SJCRH30 (cell line): ENCODE measurements at places on chromosomes 1 and 21. TPM values are rescaled to one million over a fixed set of nuclear protein-coding genes. Genes with fewer than 3 reads are reported as not detected.
A peak's percentile ranks its signal among the peaks of the same experiment; 100 is the strongest.

GRCh38 chr1:201491896-201492511, 14.9 kb downstream of the CSRP1 start:
- no peaks in the 10 kb centered on the region for H3K27me3 ChIP-seq
- DNase-seq = no peak
- H3K4me3 ChIP-seq = no peak overlapping the region
- peaks cover 17% of the 10 kb centered on the region; the same call in 1 of the 2 replicates for H3K36me3 ChIP-seq
- peaks cover 29% of the 10 kb centered on the region for H3K4me1 ChIP-seq

The USH2A gene
- 0.02 TPM in 1 of 2 replicates, not detected in the other for total RNA-seq

- 0 out of 2 replicates have a peak, but pooled peaks cover 5% of the 10 kb centered on the region for H3K27me3 ChIP-seq
- H3K4me1 ChIP-seq = no peaks in the 10 kb centered on the region; the same call in 1 of the 2 replicates
- H3K4me3 ChIP-seq = no peak overlapping the region
- H3K27ac ChIP-seq = no peak overlapping the region
- no peaks in the 10 kb centered on the region for H3K36me3 ChIP-seq
Observed at GRCh38 chr1:42085596-42085995, 67.6 kb upstream of the GUCA2B start.

GRCh38 chr1:174797398-174797797, 202.3 kb upstream of the CACYBP start:
- no peak overlapping the region for H3K4me3 ChIP-seq
- no peaks in the 10 kb centered on the region for H3K27me3 ChIP-seq
- peaks cover 32% of the 10 kb centered on the region for H3K4me1 ChIP-seq
- DNase-seq = no peak
- no peaks in the 10 kb centered on the region for H3K36me3 ChIP-seq

- no peaks in the 10 kb centered on the region for H3K36me3 ChIP-seq
- H3K4me1 ChIP-seq = no peaks in the 10 kb centered on the region
- H3K27ac ChIP-seq = no peak overlapping the region
- H3K27me3 ChIP-seq = no peaks in the 10 kb centered on the region
- no peak for DNase-seq
Observed at GRCh38 chr1:103101399-103101798, 6.9 kb downstream of the COL11A1 start.

GRCh38 chr1:14568716-14569355, 29.6 kb upstream of the KAZN start:
- no peaks in the 10 kb centered on the region for H3K4me1 ChIP-seq
- H3K36me3 ChIP-seq = no peaks in the 10 kb centered on the region
- H3K27ac ChIP-seq = no peak overlapping the region
- no peak overlapping the region for H3K4me3 ChIP-seq

GRCh38 chr1:225467193-225468020, 39.6 kb upstream of the LBR start:
- H3K36me3 ChIP-seq = no peaks in the 10 kb centered on the region
- DNase-seq = no peak
- H3K4me3 ChIP-seq = no peak overlapping the region
- peaks cover 48% of the 10 kb centered on the region for H3K4me1 ChIP-seq
- no peaks in the 10 kb centered on the region for H3K27me3 ChIP-seq

The SPRR2D gene
- not detected in 2 replicates for total RNA-seq

DNA sequence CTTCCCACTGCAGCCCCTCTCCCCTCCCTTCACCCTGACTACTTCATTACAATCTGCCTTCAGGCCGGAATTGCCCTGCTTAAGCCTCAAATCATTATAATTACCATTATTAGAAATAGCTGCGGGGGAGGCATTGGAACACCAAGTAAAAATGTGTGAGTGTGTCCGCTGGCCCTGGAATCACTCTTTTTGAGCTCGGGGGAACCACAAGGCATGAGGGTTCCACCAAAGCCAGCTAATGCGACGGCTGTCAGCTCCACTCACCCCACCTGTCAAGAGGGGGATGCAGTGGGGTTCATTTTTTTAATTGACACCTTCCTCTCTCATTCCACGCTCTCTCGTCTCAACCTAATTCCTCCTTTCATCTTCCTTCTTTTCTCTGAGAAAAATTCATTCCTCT, 177.2 kb downstream of the PBX1 start:
- H3K4me3 ChIP-seq = no peak overlapping the region
- no peak for DNase-seq
- H3K36me3 ChIP-seq = no peaks in the 10 kb centered on the region

The LRRC53 gene
- not detected in 2 replicates for total RNA-seq

GRCh38 chr1:193537266-193538002, 351.0 kb upstream of the B3GALT2 start:
- no peaks in the 10 kb centered on the region for H3K27me3 ChIP-seq
- peak; percentile 31 for DNase-seq
- H3K36me3 ChIP-seq = no peaks in the 10 kb centered on the region
- H3K27ac ChIP-seq = peak overlapping the region; percentile 55
- no peak overlapping the region for H3K4me3 ChIP-seq
- peaks cover 18% of the 10 kb centered on the region for H3K4me1 ChIP-seq

- H3K4me1 ChIP-seq = peaks cover 6% of the 10 kb centered on the region; the same call in 1 of the 2 replicates
- peak within 1 kb of the TSS; percentile 96 for H3K4me3 ChIP-seq
- peak within 1 kb of the TSS; percentile 61 for H3K27ac ChIP-seq
- peak; percentile 84 for DNase-seq
- peaks cover 7% of the 10 kb centered on the region; the same call in 1 of the 2 replicates for H3K36me3 ChIP-seq
Observed at GRCh38 chr1:153946622-153947241, at the start of gene DENND4B. Gene DENND4B, minus strand, starts transcription at chr1:153946718. Its CDS starts 2,344 bp downstream, at chr1:153944374.

The TRIM62 gene
- total RNA-seq = 16.9 and 17.6 TPM in 2 replicates

GRCh38 chr1:172895050-172895460, 155.7 kb downstream of the TNFSF18 start:
- H3K27me3 ChIP-seq = no peaks in the 10 kb centered on the region
- H3K27ac ChIP-seq = no peak overlapping the region
- no peak for DNase-seq
- no peaks in the 10 kb centered on the region for H3K36me3 ChIP-seq
- peaks cover 4% of the 10 kb centered on the region; the same call in 1 of the 2 replicates for H3K4me1 ChIP-seq

The SLFNL1 gene
- 0.18 and 0.26 TPM in 2 replicates for total RNA-seq

- peaks cover 65% of the 10 kb centered on the region for H3K4me1 ChIP-seq
- DNase-seq = peak; percentile 87
- no peak overlapping the region for H3K4me3 ChIP-seq
- peak overlapping the region; percentile 70 for H3K27ac ChIP-seq
- H3K27me3 ChIP-seq = no peaks in the 10 kb centered on the region
Observed at GRCh38 chr1:204868340-204868700, 2.3 kb upstream of the NFASC start.
